ENCODE measurements at places on chromosomes 6 and 20.

- DNase-seq, result no peak
These were observed 33.5 kb upstream of the BMP6 start for GRCh38 chr6:7692453-7692784.

- DNase-seq, result no peak
These were observed 43.3 kb downstream of the MGME1 start for GRCh38 chr20:18011951-18012645.

DNA sequence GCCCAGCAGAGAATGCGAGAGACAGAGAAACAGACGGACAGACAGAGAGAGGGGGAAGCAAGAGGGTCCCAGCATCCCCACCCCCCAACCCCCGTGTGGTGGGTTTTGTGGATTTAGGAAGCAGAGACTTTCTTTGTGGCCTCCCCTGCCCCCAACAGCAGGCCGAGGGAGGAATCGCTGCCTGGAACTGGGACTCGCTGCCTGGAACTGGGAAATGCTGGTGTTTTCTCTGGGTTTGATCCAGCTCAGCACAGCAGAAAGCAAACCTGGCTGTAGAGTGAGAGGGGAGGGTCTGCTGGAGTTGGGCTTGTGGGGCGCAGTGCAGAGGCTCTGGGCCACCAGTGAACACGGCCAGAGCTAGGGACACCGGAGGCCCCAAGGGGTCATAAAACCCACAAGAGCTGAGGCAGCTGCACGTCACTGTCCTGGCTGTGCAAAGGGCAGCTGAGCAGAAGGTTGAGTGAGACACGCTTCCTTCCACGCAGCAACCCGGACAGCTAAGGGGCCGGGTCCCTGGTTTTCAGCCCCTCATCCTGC lies 181.8 kb downstream of the TAF4 start:
- no peak for DNase-seq

GRCh38 chr20:5212907-5213487 lies 86.2 kb downstream of the CDS2 start:
- no peak for DNase-seq

DNA sequence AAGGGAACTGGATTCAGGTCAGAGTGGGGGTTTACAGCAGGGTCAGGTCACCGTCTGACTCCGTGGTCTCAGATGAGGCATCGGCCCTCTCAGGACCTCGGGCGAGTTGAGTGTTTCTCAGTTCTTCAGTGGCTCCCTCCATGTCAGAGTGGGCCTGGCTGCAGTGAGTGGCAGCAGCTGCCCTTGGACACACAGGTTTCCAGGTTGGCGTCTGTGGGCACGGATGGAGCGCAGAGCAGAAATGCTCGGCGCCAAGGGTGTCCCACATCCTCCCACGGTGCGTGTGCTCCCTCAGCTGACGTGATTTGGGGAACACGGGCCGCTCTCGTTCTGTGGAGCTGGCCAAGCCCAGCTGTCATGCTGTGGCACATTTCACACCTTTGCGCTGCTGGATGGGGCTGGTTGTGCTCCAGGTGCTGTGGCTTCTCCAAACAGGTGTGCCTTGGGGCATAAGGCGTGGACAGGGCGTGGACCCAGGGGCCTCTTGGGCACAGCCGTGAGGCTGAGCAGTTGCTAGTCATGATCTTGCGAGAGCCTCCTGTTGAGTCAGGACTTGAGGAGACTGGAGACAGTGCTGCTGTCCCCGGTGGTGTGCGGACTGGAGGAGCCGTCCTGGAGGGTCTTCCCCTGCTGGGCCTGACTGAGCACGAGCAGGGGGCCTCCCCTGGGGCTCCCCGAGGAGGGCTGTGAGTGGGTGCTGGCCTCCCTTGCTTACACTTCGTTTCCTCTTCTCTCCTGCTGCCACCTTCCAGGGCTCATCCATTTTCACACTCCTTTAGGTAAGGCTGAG lies 9.5 kb upstream of the DNAJC5 start:
- DNase-seq, result no peak

DNA sequence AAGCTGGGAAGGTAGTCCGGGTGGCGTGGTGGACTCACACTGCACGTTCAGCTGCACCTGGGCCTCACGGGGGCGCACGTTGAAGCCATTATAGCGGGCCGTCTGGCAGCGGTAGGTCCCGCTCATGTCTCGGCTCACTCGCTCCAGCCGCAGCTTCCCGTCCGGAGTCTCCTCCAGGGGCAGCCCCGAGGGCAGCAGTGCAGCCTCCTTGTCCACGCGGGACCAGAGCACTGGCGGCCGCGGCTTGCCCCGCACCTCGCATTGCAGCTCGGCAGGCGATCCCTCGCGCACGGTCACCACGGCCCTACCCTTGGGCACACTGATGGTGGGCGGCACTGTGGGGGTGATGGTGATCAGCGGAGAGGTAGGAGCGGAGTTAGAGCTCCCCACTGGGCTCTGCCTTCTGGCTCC lies 47.6 kb downstream of the MDGA1 start:
- DNase-seq, result no peak

GRCh38 chr6:87909849-87910248 lies 137.8 kb upstream of the SPACA1 start:
- no peak for DNase-seq

DNA sequence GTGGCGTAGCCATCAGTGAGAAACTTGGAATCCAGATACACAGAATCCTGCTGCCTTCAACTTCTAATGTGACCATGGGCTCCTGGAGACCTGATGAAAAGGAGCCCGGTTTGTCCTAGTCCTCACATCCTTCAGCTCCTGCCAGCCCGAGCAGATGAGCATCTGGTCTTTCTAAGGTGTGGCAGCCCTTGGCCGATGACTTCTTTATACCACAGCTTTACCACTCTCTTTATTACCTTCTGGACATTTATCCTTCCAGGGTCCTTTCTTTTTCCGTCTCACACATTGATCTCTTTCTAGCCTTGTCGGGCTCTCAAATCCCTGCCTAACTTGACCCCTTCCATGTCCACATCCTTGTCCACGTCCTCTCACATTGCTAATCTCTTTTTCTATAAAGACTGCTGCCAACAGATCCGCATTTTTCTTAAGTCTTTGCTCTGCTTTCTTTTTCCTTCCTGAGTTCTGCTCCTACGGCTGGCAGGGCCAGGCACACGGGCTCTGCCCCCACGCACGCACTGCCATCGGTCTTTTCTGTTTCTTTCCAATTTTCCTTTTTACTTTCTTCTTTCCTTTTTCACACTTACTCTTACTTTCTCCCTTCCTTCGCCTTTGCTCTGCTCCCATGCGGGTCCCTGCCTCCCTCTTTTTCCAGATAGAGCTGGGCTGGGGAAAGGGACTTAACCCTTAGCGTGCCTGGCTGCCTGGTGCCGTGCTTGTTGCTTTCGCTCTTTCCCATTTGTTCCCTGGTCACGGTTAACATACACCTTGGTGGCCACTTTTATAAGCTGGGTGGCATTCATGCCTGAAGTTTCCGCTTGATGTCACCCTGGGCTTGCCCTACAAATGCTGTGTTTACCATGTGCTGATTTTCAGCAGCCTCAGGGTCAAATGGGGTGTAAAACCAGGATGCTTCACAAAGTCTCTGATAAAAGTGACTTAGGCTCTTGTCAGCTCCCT lies 9.4 kb upstream of the GMPR start:
- no peak for DNase-seq

DNA sequence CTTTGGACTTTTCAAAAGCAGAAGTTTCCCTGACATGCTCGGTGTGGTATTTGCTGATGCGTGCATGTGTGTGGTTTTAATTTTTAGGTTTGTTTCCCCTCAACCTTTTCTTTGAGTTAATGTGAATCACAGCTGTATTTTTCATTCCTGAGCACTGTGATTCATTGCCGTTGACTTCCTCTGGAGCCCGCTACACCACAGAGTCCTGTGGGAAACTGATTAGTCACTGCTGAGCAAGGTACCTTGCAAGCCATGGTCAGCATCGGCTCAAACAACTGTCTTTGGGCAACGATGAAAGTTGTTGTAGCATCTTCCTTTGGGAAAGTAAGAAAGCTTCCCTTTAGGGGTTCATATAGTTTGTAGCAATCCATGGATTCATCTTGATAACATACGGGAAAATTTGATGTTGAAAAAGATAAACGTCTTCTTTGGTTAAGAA lies 57.5 kb downstream of the RIN2 start:
- no peak for DNase-seq

GRCh38 chr6:132484680-132485018 lies 28.3 kb downstream of the STX7 start:
- DNase-seq, result no peak

- no peak for DNase-seq
These were observed 318.9 kb downstream of the HDGFL1 start for GRCh38 chr6:22888163-22888752.

GRCh38 chr6:116497113-116497676 lies 14.2 kb upstream of the CALHM5 start:
- DNase-seq, result no peak

GRCh38 chr6:83270971-83271719 lies 78.0 kb downstream of the RWDD2A start:
- DNase-seq, result no peak

DNA sequence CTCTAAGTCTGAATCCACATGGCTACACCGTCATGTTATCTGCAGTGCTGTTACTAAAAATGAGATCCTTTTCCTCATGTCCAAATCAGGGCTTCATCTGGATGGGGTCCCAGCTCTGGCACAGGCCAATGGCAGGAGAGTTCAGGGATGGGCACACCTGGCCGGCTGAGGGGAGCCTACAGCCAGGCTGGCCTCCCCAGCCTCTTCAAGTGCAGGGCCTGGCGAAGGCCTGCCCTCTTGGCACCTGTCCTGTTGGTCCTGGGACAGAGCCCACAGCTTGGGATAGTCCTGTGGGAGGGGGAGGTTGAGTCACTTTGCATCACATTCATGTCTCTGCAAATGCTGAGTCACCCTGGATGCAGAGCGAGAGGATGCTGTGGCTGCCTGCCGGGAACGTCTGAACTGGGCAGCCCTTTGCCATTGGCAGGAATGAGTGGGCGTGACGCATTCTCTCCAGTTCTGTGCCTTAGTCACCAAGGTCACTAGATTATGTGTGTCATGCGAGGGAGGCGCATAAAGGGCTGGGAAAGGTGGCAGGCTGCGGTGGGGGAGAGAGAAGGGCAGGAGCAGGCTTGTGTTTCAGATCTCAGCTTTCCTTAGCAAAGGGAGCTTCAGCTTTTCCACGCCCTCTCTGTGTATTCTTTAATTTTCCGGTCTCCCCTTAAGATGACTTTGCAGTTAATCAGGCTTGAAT lies 223.2 kb upstream of the ECI2 start:
- no peak for DNase-seq

GRCh38 chr6:50905297-50905696 lies 86.6 kb downstream of the TFAP2B start:
- no peak for DNase-seq

GRCh38 chr6:148965287-148965686 lies 218.5 kb downstream of the UST start:
- DNase-seq, result no peak

- DNase-seq, result no peak
These were observed 169.5 kb downstream of the FRK start for GRCh38 chr6:115891111-115891669.

GRCh38 chr6:135731116-135731515 lies 120.4 kb upstream of the PDE7B start:
- no peak for DNase-seq

- no peak for DNase-seq
These were observed 38.8 kb upstream of the HLA-E start for GRCh38 chr6:30450548-30450908.

- DNase-seq, result no peak
These were observed 278.5 kb downstream of the CDKAL1 start for GRCh38 chr6:20812776-20813175.

GRCh38 chr6:145141572-145141971 lies 593.7 kb downstream of the EPM2A start:
- no peak for DNase-seq

- no peak for DNase-seq
These were observed 8.6 kb downstream of the DACT2 start for GRCh38 chr6:168310945-168311344.

DNA sequence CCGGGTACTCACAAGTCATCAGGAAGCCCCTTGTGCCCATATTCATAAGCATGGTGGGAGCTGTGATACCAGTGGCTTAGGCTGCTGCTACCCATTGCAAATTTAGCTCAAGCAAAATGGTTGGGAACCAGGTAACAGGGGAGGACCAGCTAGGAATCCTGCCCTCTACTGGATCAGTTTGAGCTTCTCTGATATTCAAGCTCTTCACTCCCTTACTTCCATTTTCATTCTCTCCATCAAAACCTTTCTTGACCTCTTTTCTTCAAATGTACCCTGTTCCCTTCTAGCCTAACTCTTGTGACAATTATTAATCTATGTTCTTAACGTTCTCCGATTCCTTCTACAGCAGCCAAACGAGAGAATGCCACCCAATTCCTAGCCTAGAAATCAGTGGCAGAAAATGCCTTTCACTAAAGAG lies 9.7 kb downstream of the NOL7 start:
- no peak for DNase-seq

- no peak for DNase-seq
These were observed 81.6 kb downstream of the EPB41L2 start for GRCh38 chr6:130981409-130981808.

DNA sequence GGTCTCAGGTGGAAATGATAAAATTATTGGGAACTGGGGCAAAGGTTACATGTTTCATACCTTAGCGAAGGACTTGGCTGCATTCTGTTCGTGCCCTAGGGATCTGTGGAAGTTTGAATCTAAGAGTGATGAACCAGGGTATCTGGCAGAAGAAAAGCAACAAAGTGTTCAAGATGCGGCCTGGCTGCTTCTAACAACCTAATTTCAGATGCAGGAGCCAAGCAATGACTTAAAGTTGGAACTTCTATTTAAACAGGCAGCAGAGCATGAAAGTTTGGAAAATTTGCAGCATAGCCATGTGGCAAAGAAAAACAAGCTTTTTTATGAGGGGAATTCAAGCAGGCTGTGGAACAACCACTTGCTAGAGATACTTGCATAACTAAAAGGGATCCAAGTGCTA lies 73.5 kb downstream of the CD24 start:
- no peak for DNase-seq

DNA sequence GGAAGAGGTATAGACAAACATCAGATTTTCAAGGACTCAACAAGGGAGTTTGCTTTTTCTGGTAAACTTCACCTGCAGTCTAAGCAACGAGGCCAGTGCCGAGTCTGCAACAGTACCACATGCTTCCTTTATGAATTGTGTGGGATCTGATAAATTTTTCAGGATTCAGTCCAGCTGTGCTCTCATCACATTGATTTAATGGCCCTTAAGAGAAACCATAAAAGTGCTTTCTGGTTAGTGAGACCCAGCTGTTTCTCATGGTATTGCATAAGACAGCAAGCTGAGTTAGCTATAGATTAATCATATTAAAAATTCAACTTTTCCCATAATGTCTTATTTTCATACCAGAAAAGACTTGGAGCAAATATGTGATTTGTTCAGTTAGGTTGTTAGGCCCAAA lies 291.4 kb downstream of the CENPW start:
- DNase-seq, result no peak

- no peak for DNase-seq
These were observed 16.8 kb upstream of the EEF1A1 start for GRCh38 chr6:73537677-73538076.

- no peak for DNase-seq
These were observed 61.6 kb upstream of the DSP start for GRCh38 chr6:7479801-7480266.

DNA sequence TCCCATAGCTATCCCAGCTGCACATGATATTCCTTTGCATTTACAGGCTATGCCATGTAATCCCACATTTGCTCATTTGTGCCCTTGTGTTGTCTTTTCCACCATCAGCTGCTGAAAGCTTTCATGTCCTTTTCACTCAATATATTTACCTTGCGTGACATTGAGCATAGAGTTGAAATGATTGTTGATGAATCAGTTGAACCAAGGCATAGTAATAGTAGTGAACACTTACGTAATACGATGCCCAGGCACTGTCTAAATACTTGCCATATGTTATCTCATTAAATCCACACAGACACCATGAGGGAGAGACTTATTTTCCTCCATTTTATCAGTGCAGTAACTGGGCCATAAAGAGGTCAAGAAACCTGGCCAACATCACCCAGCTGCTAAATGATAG lies 13.1 kb downstream of the RNF8 start:
- DNase-seq, result no peak

All from stimulated activated CD8-positive, alpha-beta memory T cell treated with anti-CD3 and anti-CD28 coated beads, Interleukin-4, amount 100 ng/mL, for 1 hour (primary cell).